ENCODE measurements at places on chromosomes 5 and 9. TPM values are rescaled to one million over a fixed set of nuclear protein-coding genes. Genes with fewer than 3 reads are reported as not detected.

The MSMP gene
- total RNA-seq, result not detected

The SPACA9 gene
- total RNA-seq, result 4.9 TPM

The ADAMTS19 gene
- total RNA-seq, result not detected

The WHRN gene
- total RNA-seq, result 4.4 TPM

The KIAA0825 gene
- 0.50 TPM for total RNA-seq

The ANKRD20A1 gene
- 1.5 TPM for total RNA-seq

The PRR7 gene
- 30.9 TPM for total RNA-seq

The HMCN2 gene
- total RNA-seq, result 0.05 TPM

The CDK9 gene
- 45.6 TPM for total RNA-seq

Measured in A549 treated with GW870086 at 1 μM for 4 hours (cell line).